ENCODE measurements at places on chromosomes 13 and 19.

DNA sequence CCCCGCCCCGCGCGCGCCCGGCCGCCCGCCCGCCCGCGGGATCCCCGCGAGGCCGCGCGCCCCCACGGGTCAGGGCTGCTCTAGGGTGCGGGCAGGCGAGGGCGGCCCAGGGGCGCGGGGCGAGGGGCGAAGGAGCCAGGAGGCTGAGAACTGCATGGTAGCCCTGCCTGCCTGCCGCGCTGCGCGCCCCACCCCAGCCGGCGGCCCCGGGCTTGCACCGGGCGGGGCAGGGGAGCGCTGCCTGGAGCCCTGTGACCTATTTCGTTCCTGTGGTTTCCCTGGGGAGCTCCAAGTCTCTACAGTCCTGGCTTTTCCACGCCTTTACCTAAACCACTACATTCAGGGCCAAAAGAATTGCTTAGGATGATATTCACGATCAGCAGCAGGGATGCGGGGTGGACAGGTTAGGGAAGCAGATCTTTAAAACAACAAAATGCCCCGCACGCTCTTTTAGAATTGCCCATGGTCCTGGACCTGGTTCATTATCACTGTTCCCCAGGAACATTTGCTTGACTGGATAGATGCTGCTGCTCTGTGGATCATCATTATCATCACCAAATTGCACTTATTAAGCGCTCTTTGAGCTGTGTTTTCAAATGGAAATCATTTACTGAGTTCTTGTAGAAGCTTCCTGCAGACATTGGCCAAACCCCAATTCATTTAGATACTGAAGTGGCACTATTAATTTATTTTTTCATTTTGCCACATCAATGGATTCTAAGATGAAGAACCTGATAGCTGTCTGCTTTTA is 421 bp upstream of the GPR12 start:
- no peak for DNase-seq

- DNase-seq = no peak
Observed at GRCh38 chr13:69619651-69620050, 488.0 kb upstream of the ATXN8OS start.

DNA sequence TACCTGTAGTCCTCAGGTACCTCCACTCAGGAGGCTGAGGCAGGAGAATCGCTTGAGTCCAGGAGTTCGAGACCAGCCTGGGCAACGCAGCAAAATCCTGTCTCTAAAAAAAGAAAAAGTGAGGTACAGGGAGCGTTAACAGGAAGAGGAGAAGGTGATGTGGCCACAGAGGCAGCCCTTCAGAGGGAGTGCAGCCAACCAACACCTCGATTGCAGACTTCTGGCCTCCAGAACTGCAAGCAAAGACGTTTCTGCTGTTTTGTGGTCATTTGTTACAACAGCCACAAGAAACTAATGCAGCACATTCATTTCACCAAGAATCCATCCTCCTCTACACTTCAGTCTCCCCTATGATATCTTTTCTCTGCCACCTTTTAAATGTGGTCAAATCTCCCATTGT is 145.2 kb downstream of the USP12 start:
- DNase-seq = no peak

- no peak for DNase-seq
Observed at GRCh38 chr19:12224676-12225075, 61.8 kb downstream of the ZNF136 start.

- DNase-seq = no peak
Observed at GRCh38 chr19:7670790-7671189, 1.9 kb downstream of the RETN start.
